NCI-H2081 treated with DMSO at 0.1 percent for 48 hours (cell line): ENCODE measurements at places on chromosomes 11 and 22.

- no peak for DNase-seq
These were observed 23.6 kb downstream of the JRKL start for GRCh38 chr11:96413408-96413807.

DNA sequence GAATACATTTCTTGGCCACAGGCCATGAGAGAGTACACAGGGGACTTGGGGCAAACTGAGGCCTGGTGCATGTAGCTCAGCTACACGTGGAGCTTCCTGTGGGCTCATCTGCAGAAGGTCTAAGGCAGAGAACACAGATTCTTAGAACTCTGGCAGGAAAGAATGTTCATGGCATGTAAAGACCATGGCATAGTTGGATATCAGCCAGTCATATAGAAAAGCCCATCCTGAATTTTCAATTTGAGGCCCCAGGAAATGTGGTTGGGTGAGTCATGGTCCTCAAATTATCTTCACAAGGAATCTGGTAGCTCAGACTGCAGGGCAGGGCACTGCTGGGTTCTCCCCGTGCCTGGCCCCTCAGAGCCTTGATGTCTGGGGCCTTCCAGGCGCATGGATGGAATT, 13.7 kb upstream of the ST3GAL4 start:
- no peak for DNase-seq

DNA sequence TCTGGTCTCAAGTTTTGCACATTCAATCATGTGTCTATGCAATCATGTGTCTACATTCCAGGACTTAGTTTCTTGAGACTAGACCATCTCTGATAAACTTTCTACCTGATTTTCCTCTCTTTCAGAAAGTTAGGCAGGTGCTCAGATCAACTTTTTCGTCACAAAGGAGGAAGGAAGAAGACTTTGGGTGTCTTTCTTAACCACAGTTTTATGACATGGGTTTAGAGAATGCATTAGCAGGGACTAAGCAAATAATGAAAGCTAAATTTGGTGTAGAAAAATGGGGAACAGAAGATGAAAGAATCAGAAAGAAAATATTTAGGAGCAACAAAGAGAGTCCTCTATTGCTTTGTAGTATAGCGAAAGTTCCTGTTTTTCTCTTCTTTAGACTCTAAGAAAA, 7.7 kb upstream of the GLYATL1B start:
- DNase-seq, result no peak

DNA sequence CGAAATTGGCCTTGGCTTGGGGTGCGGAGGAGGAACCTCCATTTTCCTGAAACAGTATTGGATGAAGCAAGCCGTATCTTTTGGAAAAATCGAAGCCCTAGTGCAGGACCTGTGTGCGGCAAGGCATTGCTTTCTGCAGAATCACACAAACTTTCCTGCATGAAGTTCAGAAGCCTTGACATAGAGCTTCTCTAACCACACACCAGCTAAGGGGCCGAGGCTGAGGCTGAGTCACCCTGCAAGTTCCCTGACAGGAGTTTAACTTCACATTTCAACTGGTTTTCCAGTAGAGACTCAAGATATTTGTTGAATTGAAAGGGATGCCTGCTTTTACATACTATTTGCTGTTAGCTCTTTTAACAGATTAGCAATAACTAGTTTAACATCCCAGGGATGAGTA, 67.8 kb downstream of the TCF20 start:
- DNase-seq, result no peak

DNA sequence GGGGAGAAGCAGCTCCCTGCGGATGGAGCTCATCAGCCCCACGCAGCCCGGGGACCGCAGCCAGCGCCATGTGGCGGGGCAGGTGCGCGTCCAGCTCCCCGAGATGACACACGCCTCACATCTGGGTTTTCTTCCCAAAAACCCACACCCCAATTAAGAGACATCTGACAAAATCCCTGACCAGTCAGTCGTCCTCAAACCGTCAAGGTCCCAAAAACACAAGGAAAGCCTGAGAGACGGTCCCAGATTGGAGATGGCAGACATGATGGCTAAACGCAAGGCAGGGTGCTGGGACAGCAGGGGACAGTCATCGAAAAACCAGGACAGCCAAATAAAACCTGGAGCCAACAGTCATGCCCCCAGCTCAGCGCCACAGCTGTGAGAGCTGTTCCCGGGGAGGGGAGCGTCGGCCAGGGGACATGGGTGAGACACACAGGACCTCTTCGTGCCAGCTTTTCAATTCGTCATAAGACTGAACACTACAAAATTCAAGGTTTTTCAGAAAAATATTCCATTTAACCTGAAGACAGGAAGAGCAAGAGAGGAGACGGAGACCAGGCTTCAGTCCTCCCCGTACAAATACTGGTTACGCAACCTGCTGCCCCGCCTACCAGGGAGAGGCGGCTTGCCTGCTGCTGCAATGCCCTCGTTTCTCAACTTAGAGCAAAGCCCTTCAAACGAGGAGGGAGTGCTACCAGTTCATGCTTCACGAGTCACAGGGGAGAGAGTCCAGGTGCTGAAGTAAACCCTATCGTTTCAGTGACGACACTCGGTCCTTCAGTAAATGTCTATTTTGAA, 10.5 kb downstream of the TOLLIP start:
- DNase-seq, result no peak

- no peak for DNase-seq
These were observed 142.4 kb downstream of the KIF18A start for GRCh38 chr11:27965559-27965958.

GRCh38 chr11:61294717-61295595, at the start of gene VWCE:
VWCE (minus strand) TSS chr11:61295316; CDS start chr11:61295037, 279 bp downstream.
- peak; percentile 8 for DNase-seq

GRCh38 chr11:36790526-36790925, 192.5 kb upstream of the RAG2 start:
- no peak for DNase-seq

GRCh38 chr11:68654978-68655377, 29.4 kb upstream of the GAL start:
- DNase-seq, result no peak

- DNase-seq, result no peak
These were observed 134.7 kb upstream of the PGR start for GRCh38 chr11:101264306-101264705.
